Kidney tubule cell (primary cell): ENCODE measurements at places on chromosomes 13 and 19.
A peak's percentile ranks its signal among the peaks of the same experiment; 100 is the strongest.

DNA sequence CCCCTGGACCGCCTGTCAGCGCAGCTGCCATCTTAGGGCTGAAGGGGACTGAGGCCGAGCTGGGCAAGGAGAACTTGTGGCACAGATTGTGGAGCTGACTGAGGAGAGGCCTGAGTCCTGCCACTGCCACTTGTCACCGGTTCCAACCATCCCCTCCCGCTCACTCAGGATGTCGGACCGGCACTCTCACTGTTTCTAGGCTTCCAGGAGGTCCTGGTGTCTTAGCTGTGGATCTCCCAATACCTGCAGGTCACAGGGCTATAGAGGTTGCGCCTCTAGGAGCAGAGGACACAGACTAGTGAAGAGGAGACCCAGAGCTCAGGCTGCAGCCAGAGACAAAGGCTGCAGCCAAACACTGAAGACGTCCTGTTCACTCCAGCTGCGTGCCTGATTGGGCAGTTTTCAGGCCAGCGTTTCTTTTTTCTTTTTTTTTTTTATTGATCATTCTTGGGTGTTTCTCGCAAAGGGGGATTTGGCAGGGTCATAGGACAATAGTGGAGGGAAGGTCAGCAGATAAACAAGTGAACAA lies 15.3 kb upstream of the ZNF486 start:
- no peak for DNase-seq

GRCh38 chr13:78401873-78402707 lies 201.3 kb downstream of the POU4F1 start:
- DNase-seq: no peak

DNA sequence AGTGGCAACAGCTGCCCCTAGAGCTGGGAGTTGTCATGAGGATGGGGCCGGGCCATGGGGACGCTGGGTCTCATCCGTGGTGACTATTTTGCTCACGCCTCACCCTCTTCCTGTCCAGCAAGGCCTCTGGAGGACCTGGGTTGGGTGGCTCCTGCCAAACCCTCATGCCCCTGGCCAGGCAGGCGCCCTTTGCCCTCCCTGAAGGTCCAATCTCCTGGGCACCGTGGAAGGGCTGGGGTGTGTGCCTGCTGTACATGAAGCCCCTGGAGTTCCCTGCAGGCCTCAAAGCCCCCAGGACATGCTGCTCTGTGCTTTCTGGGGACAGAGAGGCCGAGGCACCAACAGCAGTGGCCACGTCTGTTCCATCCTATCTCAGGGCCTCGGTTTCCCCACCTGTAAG lies 13.8 kb downstream of the LRP3 start:
- DNase-seq: no peak

GRCh38 chr13:73061876-73062275 lies 3.1 kb downstream of the KLF5 start:
- no peak for DNase-seq

DNA sequence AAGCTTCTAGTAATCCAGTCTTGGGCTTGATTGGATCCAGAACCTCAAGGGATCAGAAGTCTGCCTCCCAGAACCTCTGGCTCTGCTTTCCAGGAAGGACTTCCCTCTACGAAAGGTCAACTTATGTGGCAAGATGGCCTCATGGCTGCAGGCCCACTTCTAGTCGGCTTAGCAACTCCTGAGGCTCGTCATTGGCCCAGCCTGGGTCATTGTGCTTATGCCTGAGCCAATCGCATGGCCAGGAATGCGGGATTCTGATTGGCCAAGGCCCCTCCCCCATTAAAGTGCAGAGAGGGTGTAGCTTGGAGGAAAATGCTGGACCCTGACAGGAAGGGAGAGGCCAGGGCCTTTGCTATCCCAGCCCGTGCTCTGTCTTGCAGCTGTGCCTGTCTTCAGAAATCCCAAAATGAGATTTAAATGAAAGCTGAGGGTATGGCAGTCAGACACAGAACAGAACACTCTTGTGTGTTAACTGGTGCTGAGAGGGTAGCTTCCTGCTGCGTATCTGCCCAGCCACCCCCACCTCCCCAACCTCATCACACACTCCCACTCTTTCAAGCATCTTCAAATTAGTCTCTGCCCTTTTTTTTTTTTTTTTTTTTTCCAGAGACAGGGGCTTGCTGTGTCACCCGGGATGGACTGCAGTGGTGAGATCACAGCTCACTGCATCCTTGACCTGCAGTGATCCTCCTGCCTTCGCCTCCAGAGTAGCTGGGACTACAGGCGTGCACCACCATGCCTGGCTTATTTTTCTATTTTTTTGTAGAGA lies 5.5 kb upstream of the CCNE1 start:
- no peak for DNase-seq

DNA sequence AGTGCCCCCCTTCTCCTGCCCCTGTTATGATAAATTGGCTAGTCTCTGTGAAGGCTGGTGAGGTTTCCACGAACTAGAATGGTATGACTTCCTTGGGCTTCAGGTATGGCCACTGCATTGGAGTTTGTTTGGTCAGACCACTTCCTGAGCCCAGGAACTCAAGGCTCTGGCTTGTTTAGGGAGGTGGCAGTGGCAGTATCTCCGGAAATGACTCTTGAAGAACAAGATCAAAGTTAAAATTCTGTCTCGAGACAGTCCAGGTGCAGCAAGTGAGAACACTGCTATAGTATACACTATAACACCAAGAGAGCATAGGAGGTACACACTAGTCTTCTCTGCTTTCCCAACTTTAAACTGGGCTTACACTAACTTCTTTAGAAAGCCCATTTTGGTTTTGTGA lies 309.1 kb downstream of the KLF12 start:
- no peak for DNase-seq

- DNase-seq: no peak
Observed at GRCh38 chr13:37700887-37701286, 102.3 kb upstream of the POSTN start.

DNA sequence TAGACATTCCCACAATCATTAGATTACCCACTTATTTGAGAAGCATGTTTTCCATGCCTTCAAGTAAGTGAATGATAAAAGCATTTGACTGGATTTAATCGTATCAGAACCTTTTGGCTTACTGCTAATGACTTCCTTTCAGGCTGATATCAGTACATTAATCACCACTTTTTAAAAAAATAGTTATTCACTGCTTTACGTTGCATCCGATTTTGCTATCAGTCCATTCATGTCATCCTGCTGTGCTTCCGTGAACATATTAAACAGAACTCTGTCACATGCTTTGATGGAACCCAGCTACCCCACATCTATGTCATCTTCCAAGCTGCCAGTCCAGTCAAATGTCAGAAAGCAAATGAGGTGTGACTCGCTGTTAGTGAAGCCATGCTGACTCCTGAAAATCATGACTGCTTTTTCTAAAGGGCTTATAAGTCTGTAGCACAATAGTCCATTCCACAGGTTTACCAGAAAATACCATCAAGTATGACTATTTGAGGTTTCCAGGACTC lies 440.9 kb downstream of the IRS2 start:
- peak; percentile 85 for DNase-seq

GRCh38 chr19:35164418-35164817 lies 9.9 kb downstream of the FXYD5 start:
- peak; percentile 83 for DNase-seq

DNA sequence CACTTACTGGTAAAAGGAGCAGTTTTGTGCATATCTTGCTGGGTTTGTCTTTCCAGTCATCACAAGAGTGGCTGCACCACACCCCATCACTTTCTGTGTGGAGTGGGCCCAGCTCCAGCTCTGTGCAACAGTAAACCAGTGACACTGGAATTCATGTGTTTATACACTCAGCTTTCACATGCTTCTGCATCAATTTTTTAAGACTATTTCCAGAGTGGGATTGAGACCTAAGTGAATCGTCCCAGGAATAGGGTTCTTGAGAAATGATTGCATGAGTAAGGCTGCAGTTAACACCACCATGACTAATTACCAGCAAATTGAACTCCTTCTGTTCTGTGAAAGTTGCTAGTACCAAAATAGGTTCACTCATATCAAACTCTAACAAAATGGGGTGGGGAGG lies 5.3 kb upstream of the CFAP97D2 start:
- no peak for DNase-seq

GRCh38 chr19:19300613-19301012 lies 19.7 kb downstream of the SUGP1 start:
- DNase-seq: no peak

- no peak for DNase-seq
Observed at GRCh38 chr13:73857106-73857505, 277.1 kb downstream of the KLF12 start.

GRCh38 chr19:10887616-10888367 lies 16.4 kb downstream of the CARM1 start:
- no peak for DNase-seq

DNA sequence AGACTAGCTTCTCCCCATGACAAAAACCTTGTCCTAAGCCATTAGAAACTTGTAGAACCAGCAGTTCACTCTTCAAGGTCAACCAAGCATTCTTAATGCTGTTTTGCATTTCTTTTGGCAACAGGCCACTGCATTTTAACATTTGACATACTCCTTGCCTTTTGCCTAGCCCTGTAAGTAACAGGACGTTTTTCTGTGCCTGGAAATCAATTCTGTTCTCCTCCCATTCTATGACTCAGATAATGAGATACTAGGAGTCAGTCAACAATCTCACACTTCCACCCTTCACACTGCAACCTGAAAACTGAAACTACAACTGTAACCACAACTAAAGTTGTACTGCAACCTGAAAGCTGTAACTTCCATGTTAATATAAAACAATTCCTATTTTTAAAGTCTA lies 268.7 kb downstream of the MZT1 start:
- peak; percentile 91 for DNase-seq

- DNase-seq: no peak
Observed at GRCh38 chr19:21398851-21399250, 1.9 kb downstream of the ZNF493 start.

GRCh38 chr19:43760941-43761340 lies 6.2 kb upstream of the SMG9 start:
- no peak for DNase-seq

DNA sequence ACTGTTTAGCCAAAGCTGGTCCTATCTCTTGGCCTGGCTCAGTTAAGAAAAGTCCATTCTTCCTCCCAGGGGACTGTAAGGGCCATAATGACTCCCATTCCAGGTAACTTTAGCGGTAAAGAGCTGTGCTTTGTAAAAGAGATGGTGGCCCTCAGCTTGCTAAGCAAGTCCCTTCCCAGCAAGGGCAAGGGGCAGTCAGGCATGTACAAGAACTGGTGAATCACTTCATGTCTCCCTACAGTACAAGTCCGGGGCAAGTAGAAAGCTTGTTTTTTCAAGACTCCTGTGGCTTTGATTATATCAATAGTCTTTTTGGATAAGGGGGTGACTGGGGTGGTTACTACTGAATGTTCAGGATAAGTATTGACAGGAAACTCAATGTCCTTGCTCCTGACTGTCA lies 88.9 kb downstream of the SLC25A15 start:
- peak; percentile 80 for DNase-seq

DNA sequence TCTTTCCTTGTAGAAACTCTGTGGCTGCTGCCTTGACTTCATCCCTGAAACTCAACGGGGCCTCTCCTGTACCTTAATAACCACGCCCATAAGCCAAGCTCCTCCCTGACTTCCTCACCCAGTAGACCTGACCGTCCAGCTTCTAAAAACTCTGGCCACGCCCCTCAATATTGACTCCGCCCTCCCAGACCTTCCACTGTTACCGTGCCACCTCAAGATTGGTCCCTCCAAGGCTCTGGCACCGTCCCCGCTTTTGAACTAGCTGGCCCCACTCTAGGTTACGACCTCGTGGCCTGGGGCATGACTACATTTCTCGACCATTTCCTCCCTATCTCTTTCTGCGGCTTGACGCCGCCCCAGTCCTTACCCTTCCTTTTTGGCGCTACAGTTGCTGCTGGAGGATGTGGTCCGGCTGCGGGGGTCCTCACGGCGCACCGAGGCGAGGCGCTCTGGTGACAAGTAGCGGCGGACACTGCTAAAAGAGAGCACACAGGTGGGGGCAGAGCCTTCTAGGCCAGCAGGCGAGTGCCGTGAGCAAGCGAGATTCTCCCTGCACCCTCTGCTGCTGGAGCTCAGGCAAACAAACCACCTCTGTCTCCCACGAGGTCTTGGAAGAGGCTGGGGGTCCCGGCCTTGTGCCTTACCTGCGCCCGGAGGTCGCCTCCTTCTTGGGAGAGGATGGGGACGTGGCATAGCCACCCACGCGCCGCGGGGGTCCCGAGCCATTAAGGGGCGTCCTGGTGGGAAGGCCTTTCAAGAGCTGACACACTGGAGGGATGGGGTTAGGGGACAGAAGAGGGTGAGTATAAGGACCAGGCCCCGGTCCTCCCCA lies 2.3 kb upstream of the EML2 start:
- peak; percentile 96 for DNase-seq

DNA sequence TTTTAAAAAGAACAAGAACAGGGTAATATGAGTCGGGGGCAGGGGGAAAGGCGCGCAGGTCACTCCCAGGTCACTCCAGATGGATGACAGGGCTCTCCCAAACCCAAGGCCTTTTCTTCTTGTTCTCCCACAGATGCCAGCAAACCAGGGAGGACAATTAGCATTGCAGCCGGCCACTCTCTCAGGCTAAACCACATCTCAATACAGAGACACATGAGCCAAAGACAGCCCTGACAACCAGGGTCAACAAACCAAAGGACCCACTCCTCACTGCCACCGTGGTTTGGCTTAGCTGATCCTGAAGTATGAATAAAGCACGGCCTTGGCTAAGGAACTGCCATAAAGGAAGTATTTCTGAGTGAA lies 47.3 kb downstream of the LATS2 start:
- DNase-seq: no peak

DNA sequence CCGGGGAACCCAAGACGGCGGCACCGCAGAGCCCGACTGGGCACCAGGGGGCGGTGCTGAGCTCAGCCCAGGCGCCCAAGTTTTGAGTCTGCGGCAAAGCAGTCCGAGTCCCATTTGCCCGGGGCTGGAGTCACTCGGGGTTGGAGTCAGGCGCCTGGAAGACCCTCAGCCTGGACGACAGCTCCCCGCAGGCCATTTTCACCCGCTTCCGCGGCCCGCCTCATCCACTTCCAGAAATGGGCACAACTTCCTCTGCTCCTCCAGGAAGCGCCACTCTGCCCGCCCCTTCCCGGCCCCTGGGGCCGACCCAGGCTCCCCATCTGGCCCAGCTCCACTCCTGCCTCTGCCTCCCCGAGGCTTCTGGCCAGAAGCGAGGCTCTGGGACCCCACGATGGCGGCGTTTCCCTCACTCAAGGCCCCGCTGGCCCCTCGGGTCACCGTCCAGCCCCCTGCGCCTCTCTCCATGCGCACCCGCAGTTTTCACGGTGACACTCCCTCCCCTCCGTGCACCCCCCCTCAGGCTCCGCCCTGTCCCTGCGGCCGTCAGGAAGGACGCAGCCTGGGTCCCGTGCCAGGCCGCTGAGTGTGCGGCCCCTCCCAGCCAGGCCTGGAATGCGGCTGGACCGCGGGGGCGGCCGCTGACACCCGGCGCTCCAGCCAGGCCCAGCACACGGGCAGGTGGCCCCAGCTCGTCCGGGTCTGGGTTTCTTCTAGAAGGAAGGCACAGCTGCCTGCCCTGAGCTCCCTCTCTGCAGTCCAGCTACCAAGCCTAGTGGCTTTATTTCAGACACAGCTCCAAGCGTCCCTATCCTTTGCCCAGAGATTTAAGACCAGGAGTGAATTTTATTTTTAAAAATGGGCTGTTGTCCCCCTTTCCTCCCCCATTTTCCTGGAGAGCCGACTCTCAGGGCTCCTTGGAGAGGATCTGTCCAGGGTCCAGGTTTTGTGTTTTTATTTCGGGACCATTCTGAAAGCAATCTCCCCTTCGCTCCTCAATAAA lies 4.7 kb downstream of the SERTAD1 start:
- peak; percentile 94 for DNase-seq

- DNase-seq: no peak
Observed at GRCh38 chr19:30076101-30076551, 134.1 kb downstream of the URI1 start.

GRCh38 chr19:17737690-17738153 lies 13.6 kb upstream of the FCHO1 start:
- peak; percentile 60 for DNase-seq

GRCh38 chr13:24032674-24033073 lies 127.8 kb upstream of the SPATA13 start:
- peak; percentile 39 for DNase-seq

GRCh38 chr19:39599116-39599515 lies 3.2 kb upstream of the LGALS13 start:
- peak; percentile 19 for DNase-seq
